ENCODE measurements at places on chromosomes 11 and 22.

DNA sequence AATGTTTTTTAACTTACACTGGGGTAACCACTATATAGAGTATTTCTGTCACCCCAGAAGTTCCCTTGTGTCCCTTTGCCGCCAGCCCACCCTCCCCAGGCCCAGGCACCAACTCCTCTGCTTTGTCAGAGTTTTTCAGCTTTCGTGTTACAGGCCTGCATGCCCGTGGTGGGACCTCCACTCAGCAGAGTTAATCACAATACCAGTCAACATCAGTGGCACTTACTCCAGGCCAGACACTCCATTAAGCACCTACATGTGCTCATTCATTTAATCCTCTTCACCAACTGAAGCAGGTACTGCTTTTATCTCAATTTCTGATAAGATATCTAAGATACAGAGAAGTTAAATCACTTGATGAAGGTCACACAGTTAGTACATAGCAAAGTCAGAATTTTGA, 63.3 kb downstream of the LIF start:
- DNase-seq = no peak

DNA sequence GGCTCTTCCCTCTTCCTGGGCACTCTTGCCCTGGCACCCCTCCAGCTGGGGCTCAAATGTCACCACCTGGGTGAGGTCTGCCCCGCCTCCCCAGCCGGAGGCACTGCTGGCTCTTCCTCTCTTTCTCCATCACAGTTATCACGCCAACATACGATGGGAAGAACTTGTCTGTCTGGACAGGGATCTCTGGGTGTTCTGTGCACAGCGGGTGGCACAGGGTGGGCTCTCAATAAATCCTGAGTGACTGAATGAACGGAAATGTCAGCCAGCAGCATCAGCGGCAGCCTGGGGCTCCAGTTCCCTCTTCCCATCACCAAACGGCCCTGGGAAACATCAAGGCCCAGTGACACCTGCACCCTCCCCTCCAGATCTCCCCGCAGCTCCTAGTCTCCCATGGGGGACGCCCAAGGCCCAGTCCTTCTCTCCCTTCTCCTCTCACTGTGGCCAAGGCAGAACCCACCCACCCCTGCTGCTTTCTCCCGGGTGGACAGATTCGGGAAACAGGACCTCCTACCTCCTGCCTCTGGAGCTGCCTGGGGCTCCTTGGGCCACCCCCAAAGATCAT, 440 bp upstream of the SLC25A45 start:
- no peak for DNase-seq

DNA sequence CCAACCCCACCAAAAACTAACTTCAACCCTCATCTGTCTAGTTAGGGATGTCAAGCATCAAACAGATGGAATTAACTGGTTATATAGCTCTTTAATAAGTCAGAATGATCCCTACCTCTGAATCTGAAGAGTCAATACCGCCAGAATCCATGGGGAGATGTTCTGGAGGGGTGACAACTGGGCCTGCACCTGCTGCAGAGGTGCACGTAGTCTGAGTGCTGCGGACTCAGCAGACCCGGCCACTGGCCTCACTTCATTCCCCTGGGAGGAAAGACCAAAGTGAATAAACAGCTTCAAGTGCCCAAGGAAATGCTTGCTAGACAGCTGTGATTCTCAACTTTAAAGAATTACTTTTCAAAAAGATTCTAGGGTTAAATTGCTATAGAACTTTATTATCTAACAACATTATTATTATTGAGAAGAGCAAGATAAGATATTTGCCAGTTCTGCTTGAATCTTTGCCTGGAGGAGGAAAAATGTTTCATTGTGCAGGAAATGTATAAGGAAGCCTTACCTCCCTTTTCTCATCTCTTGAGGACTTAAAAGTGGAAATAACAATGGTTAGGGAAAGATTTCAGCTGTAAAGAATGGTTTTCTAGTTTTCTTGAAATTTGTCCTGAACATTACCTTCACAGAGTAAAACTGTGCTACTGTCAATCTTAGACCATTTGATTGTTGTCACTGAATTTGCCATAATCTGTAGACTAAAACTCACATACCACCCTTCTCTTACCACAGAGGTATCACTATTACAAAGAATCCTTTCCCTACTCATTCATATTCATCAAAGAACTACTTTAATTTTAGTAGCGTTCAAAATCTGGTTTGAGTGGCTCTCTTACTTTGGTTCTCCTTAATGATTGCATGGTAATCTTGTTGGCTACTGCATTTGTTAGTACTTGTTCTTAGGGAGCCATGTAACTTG, 4.2 kb downstream of the XBP1 start:
- no peak for DNase-seq

DNA sequence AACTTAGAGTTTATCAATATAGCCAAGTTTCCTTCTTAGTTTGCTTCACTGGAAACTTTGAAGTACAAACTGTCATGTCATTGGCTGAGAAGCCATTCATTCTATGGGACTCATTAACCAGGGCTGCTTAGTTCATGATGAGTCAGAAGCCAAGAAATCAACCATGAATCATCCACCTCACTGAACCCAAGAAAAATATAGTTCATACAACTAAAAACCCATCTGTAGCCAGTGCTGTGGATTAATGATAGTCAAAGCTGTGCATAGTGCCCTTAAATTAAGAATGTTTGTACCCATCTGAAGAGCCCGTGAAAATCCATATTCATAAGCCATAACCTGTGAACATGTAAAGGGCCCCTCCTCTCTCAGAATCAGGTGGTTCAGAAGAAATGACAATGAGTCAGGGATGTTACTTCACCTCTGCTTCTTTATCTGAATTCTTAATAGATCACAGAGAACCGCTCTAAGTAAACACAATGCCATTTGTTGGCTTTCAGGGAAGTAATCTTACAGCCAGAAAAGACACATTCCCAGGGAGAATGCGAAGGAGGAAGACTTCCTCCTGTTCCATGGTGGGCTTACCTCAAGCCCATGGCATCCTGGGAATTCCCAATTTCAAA, 25.4 kb downstream of the MMP20 start:
- DNase-seq = no peak

DNA sequence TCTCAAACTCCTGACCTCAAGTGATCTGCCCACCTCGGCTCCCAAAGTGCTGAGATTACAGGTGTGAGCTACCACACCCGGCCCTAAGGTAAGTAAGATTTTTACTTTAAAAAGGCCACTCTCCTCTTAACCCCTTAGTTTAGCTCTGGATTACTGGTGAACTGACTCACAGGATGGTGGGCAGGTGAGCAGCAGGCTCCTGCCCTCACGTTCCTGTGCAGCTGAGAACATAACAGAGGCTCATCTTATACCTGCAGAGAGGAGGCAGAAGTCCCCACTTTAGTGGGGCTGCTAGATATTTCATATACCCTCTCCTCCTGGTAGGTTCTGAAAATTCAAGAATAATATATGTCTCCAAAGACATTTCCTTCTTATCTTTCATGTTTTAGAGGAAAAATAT, 17.1 kb upstream of the SERPIND1 start:
- no peak for DNase-seq

DNA sequence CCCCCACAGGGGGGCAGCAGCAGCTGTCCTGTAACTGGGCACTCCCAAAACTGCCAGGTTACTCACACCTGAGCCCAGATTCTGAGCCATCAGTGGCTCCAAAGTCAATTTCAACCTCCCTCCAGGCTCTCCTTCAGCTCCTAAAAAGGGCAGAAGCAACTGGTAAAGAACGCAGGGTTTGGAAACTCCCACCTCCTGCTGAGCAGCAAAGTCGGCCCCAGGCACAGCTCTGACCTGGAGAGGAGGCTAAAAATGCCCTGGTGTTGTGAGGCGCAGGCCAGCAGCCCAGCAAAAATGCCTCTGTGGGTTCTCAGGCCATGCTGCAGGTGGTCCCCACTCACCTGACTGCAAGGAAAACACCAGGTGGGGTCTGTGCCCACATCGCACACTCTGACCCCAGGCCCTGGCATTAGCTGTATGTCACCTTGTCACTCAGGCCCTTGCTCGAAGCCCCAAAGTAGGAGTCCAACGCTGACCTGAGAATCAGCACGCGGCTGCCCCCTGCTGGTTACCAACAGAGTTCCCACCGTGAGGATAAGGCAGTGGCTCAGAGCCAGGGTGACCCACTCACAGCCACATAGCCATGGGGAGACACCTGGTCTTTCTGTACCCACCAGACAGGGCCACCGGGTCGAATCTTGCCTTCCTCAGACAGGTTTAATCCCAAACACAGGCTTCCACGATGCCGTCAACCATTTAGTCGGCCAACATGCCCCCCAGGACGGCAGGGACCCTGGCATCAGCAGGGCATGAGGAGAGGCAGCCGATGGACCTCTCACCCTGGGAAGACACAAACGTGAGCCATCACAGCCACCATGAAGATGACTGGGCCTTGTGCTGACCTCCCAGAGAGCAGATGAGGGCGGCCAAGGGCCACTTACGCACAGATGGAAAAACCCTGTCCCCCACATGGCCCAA, 11.1 kb downstream of the POLR3H start:
- DNase-seq = peak; percentile 69

- no peak for DNase-seq
These were observed 20.9 kb upstream of the SCUBE1 start for GRCh38 chr22:43364169-43364435.

- DNase-seq = no peak
These were observed 16.1 kb upstream of the PCF11 start for GRCh38 chr11:83140691-83141455.
